ENCODE measurements at places on chromosomes 3 and 15.

GRCh38 chr3:72659596-72659995 is 188.6 kb downstream of the SHQ1 start:
- no peak for DNase-seq

DNA sequence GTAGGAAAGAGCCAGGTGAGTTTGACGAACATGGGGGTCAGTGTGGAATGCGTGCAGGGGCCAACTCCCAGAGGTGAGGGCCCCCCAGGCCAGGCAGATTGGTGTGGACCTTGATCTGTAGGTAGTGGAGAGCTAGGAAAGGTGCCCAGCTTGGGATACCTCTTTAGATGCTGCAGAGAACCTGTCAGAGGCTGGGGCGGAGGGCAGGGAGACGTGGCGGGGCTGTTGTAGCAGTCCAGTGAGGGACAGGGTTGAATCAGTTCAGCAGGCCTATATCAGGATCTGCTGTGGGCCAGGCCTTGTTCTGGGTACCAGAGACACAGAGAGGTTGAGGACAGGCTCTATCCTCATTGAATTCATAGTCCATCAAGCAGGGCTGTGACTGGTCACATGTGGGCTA is 8.6 kb downstream of the SNX33 start:
- DNase-seq = no peak

DNA sequence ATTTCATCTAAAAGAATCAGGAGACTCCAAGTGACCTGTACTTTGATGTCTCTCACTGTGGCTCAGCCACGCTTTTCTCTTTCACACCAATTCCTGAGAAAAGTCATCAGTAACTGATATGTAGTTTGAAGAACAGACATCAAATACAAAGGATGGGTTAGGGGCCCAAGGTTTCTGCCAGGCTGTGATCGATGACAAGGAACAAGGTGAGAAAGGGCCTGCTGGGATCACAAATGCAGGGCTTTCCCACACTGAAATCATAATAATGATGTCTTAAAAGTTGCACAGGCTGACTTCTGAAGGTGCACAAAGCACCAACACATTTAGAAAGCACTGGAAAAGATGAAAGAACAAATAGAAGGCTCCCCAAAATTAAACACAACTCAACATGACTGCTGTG is 396.9 kb downstream of the MAGI1 start:
- no peak for DNase-seq

DNA sequence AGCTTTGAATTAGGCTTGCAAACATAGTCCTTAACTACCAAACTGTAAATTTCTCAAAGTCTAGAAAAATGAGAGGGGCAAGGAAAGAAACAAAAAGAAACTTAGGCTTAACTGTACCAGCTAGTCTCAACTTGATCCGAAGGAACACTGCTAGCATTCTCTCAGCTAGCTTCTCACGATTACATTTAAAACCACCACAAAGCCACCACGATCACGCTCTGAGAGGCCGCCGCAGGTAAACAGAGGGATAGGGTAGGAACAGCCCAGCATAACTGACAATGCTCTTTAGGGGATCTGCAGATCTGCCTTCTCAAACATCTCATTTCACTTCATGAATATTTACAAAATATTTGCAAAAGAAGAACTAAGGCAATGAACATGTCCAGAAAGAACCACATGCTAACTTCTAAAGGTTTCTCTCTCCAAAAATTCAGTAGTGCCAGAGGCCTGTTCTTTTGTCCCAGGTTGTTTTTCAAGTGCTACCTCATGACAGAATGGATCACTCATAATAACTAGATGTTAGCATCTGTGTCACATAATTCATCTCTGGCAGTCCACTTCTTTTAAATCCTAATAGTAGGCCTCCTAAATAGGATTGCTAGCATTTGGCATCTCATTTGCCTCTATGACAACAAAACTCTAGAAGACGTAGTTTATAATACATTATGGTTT is 18.9 kb downstream of the VGLL4 start:
- no peak for DNase-seq

GRCh38 chr3:177689869-177690268 is 492.6 kb upstream of the TBL1XR1 start:
- no peak for DNase-seq

DNA sequence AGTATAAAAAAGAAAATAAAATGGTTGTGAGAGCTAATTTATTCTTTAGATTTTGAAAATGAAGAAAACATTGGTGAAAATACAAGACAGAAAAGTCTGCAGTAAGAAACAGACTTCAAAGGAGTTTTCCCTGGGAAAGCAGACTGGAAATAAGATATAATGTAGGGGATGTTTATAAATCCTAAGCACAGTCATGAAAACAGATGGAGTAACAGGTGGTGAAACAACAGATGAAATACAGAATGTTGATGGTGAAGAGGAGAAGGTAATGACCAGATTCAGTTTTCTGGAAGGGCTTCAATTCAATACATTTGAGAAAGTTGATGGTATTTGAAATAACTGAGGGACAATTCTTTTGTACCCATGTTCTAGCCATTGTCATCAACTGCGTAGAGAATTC is 353.9 kb downstream of the CHL1 start:
- DNase-seq = no peak

GRCh38 chr3:191444569-191444968 is 16.4 kb upstream of the PYDC2 start:
- no peak for DNase-seq

Measured in GM12891 (cell line).